Esophagus mucosa (tissue), 1 donor: ENCODE measurements at places on chromosomes 5 and 9.

DNA sequence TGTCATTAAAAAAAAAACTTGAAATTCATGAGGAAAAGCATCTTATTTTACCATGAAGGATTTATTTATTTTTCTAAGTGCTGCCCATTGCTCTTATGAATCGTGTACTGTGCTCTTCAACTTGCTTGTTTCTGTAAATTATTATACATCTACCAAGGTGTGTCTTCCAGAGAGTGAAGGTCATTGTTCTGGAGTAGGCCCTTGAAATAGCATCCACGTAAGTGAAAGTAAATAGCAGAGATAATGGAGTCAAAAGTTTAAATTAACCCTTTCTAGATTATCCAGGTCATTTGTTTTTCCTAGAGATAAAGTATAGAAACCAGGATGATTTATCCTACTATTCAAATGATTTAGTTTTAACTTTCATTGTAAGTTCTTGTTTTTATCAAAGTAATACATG, 473.1 kb downstream of the DIRAS2 start:
- ATAC-seq: no peak

DNA sequence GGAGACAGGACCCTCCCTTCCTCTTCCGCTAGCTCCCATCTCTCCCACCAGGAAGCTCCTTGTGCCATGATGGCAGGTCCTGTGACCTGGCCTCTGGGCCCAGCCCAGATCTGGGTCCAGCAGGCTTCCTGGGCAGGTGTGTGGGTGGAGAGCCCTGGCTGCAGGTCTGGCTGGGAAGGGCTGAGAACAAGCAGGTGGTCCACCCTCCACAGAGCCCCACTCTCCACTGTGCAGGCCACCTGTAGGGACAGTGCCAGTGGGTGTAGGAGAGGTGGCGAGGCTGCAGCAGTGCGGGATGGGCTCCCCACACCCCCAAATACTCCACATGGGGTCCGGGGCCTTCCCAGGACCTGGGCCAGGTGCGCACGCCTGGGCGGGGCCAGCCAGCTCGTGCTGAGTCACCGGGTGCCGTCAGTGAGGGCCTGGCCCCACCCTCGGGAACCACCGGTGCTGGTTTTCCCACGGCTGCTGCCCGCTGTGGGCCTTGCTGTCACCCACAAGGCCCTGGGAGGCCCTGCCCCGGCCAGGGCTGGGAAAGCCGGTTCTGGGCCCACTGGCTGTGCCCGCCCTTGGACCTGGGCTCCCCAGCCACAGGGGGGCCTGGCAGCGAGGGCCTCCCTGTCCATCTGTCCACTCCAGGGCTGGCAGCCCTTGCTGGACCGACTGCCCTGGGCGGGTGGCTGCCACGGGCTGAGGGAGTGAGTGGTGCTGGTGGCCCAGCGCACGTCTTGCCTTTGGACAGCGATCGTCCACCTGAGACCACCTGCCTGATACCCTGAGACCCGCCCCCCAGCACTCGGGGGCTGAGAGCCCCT, 9.3 kb upstream of the NRARP start:
- peak; percentile 83 for ATAC-seq

DNA sequence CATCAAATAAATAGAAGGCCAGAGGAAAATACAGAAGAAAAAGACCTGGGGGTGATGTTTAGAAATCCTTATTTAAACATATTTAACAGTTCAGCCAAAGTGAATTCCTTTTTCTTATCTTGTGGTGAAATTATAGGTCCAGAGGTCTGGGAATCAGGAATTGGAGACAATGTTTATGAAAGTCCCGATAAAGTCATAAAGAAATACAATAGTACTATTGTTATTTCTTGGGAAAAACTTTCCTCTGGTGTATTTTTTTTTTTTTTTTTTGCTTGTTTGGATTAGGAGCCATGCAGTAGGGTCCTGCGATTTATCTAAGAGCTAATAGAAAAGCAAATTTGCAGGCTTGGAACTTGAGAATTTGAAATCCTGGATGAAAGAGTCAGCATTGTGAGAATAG, 426 bp downstream of the C7 start:
- no peak for ATAC-seq

GRCh38 chr5:148585988-148586387, 68.3 kb downstream of the HTR4 start:
- ATAC-seq: no peak

- no peak for ATAC-seq
Observed at GRCh38 chr9:23160491-23160890, 665.5 kb downstream of the ELAVL2 start.

DNA sequence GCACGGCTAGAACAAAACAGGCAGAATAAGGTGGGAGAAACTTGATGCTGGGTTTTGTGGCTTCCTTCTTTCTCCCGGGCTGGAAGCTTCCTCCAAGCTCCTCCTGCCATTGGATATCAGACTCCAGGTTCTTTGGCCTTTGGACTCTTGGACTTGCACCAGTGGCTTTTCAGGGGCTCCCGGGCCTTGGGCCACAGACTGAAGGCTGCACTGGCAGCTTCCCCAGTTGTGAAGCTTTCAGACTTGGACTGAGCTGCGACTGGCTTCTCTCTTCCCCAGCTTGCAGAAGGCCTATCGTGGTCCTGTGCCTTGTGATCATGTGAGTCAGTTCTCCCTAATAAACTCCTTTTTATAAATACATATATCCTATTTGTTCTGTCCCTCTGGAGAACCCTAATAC, 364.4 kb downstream of the DNAH5 start:
- ATAC-seq: no peak

GRCh38 chr5:107401470-107402122, 269.1 kb downstream of the EFNA5 start:
- ATAC-seq: no peak

DNA sequence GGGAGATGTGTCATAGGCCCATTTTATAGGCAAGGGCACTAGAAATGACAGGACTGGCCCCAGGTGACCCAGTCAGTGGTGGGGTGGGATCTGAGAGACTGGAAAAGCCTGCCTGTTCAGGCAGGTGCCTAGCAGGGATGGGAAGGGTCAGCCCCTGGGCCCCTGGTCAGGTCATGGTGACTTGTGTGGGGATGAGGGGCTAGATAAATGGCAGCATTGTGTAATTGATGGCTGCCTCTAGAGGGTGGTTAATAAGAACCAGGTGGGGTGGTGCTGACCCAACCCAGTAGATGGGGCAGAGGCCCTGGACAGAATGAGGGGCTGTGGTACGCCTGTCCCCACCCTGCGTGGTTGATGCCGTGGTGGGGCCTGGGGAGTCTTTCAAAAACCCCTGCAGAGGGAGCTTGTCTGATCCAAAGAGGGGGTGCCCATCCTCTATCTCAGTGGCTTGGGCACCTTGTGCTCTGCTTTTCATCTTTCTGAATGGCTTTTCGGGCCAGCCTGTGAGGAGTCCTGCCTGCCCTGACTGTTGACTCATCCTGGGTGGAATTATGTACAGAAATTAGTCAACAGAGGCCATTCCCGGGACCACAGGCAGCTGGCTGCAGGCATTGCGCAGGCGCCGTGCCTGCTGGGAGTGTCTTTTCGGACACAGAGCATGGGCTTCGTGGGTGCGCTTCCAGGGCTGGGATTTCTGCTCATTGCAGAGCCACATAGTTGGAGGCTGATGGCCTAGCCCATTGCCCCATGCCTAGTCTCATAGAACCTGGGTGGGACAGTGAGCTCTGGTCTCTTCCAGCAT, 93.6 kb upstream of the PITX1 start:
- ATAC-seq: peak; percentile 82

DNA sequence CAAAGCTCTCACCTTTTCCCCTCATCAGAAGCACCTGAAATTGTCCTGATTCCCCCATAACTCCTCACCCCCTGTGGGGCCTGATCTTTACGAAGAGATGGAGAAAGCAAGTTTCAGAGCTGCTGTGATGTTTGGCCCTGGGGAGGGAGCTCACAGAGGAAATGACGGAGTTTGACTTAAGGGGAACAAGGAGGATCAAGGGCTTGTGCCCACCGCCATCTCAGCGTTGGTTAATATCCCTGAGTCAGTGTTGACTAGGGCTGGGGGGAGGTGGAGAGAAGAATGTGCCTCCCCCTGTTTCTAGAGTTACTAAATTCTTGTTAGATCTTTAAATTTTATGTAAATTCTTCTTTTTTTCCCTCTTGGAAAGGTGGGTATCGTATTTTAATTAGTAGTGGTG, 27.8 kb downstream of the FGF18 start:
- ATAC-seq: no peak

DNA sequence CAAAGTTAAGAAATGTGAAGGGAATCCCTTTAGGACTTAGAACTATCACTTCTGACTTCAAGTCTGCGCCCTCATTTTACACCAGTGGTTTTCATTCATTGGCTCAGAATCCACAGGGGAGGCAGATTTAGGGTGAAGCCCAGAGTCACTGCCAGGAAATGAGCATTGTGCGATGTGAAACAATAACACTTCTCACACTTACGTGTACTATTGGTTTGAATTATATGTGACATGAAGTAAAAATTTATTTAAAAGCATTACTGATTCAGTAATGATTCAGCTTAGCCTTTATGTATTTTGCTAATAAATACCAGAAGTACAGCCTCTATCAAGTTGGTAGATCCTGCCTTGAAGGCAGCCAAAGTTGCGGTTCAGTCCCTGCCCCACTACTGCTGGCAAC, 98.6 kb downstream of the PAM start:
- ATAC-seq: no peak

- ATAC-seq: no peak
Observed at GRCh38 chr5:103374473-103374963, 116.0 kb downstream of the MACIR start.

- no peak for ATAC-seq
Observed at GRCh38 chr5:956941-957747, 51.5 kb upstream of the NKD2 start.

DNA sequence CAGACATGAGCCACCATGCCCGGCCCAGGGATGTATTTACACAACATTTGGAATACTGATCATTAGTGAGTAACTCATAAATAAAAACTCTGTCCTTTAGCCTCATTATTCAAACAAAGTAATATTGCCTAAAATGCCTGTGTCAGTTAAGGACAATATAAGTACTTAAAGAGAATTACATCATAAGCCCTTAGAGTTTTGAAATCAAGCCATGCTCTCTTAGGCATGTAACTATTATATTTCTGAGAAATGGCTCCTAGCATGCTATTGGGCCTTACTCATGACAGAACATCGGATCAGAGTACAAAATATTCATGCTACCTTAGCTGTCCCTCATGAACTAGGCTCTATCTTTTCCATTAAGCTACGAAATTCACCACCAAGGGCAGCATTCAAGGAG, 309.3 kb downstream of the CHSY3 start:
- peak; percentile 59 for ATAC-seq

- peak; percentile 95 for ATAC-seq
Observed at GRCh38 chr9:35771943-35772342, 17.9 kb upstream of the MSMP start.

- peak; percentile 52 for ATAC-seq
Observed at GRCh38 chr5:175590471-175590881, 67.4 kb upstream of the HRH2 start.

- ATAC-seq: no peak
Observed at GRCh38 chr9:79581794-79582193, 10.0 kb downstream of the TLE4 start.

DNA sequence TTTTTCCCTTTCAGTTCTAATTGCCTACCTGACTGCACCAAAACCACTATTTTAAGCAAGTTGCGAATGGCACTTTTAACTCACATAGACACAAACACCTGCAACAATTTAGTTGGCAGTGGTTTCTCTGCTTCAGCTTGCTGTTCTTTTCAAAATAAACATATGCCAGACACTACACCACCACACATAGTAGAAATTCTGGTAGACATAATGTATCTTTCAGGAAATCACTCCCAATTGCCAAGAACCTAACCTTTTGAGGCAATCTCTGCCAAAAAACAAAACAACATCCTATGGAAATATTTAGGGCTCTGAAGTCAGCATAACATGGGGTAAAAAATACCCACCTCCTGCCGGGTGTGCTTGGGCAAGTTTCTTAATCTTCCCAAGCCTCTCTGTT, 27.7 kb downstream of the GLIS3 start:
- no peak for ATAC-seq

GRCh38 chr5:74613283-74613682, 27.2 kb downstream of the ENC1 start:
- ATAC-seq: no peak

DNA sequence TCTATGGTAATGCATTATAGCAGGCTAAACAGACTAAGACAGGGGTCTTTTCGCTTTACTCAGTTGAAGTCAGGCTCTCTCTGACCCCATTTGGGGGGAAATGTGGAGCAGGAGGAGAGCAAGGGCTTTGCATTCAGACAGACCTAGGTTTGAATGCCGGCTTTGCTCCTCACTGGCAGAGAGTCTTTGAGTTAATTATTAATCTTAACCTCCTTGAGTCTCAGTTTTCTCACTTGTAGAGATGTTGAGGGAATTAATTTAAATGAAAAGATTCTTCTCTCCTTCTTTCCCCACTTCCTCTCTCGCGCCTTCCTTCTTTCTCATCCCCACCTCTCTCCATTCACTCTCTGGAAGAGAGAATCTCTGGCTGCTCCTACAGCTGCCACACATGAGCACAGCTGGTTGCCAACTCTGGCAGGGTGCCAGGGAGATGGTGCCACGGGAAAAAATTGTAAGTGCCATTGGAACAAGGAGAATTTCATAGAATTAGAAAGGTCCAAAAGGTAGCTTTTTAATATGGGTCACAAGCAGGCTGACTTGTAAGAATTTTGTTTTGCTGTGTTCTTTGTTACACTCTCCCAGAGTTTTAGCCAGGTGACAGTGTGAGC, 25.2 kb upstream of the GLRA1 start:
- no peak for ATAC-seq

DNA sequence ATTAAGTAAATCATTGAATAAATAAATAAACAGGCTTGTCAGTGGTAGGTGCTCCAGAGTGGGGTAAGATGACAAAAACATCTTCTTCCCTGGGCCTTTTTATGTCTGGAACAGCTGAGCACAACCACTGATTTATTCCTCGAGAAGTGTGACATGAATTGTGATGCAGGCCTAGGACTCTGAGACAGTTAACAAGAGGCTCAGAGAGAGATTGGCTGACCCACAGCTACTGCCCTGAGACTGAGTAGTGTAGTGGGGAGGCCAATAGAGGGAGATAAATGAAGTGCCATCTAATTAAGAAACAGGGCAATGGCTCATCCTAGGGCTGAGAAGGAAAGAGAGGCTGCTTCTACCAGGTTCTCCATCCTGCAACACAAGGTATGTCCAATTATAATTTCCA, 369.3 kb upstream of the TRPC7 start:
- no peak for ATAC-seq

GRCh38 chr9:10366171-10366779, 246.5 kb downstream of the PTPRD start:
- peak; percentile 43 for ATAC-seq
